Central memory CD4-positive, alpha-beta T cell (primary cell): ENCODE measurements at places on chromosomes 6 and 20.

DNA sequence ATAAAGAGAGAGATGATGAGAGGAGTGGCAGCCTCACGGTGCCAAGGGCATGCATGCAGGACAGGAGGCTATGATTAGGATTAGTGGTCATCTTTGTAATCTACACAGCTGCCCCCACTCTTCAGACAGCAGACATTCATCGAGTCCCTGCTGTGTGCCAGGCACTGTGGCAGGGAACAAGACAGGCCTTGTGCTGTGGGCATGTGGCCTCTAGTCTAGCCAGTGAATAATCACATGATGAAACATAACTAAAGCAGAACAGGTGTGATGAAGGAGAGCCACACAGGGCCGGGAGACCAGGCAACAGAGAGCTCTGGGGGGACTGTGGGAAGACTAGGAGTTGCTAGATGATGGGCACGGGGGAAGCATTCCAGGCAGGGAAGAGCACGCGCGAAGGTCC lies 22.2 kb downstream of the TOX2 start:
- no peak for DNase-seq

GRCh38 chr20:10539818-10540553 lies 104.9 kb downstream of the SLX4IP start:
- no peak for DNase-seq

GRCh38 chr6:14321992-14322772 lies 204.6 kb downstream of the CD83 start:
- DNase-seq: no peak

DNA sequence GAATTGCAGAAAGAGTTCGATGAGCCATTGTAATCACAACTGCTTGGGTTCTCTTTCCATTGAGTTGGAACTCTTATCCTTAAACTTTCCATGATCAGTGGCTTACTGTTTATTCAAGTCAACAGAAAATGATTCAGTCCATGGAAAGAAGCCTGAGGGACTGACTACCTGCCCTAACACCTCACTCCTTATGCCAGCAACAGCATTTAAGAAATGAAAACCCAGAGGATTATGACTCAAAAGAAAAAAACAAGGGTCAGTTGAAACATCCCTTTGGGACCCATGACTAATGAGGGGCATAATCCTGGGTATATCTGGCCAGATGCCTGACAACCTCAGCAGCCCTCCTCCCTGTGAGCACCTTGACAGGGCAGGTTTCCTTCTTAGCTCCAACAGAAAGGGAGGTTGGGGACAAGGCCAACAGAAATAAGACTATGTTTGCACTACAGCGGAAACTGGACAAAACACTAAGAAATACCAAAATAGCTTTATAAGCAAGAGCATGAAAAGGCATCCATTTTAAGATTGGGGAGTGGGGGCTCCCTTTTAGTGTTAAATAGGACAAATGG lies 106.7 kb downstream of the MAP3K5 start:
- DNase-seq: no peak

DNA sequence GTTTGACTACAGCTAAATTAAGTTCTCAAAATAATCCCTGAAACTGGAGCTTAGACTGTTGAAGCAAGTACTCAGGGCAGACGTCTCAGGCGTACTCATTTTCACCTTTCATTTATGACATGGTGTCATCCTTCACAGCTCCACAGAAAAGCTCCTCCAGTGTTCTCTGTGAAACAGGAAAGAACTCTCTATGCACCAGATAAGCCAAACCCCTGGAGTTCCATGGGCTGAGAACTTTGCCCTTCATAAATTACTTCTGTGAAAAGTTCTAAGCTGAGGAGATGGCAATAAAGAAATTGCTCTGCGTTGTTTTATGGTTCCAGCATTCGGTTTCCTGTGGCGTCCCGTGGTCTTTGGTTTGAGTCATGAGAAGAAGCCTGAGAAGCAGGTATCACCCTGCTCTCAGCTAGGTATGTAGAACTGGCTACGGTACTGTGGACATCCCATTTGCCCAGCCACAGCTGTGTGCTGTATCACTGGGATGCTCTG lies 20.2 kb upstream of the RREB1 start:
- DNase-seq: peak; percentile 25

DNA sequence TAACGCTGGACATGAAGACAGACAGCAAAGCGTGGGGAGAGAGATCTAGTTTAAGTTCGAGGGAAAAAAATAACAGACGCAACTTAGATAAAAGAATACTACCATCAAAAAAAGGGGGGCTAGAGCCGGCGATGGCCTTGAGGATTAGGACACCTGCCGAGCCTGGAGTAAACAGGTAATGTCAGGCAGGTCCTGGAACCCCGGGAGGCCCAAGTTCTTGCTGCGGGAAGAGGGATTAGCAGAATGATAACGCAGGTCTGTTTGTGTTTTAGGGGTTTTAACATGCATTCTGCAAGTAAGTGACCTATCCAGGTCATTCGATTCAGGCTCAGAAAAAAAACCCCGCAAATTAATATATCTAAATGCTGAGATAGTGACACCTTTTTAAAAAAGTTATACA lies 754 bp upstream of the TMEM170B start:
- DNase-seq: no peak

DNA sequence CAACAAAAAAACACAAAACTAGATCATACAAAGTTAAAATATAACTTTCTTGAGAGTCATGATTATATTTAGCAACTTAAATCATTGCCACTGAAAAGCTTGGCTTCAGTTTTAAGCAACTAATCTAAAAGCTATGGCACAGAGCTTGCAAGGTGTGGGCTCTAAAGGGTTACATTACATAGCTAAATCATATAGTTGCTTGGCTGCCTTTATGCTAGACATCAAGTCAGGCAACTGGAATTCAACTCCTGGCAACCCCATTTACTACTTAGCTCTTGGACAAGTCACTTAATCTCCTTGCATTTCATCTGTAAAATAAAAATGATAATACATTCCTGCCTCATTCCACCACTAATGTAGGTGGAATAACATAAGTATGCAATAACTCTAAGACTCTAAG lies 40.9 kb upstream of the GCM1 start:
- no peak for DNase-seq

DNA sequence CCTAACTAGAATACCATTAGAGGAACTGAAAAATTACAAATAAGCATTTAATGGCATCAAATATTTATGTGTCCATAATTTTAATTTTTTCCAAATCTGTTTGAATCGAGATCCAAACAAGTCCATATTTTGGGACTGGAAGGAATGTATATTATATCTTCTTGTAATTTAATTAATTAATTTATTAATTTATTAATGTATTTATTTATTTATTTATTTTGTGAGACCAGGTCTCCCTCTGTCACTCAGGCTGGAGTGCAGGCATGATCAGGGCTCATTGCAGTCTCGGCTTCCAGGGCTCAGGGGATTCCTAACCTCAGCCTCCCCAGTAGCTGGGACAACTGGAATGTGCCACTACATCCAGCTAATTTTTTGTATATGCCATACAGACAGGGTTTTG lies 453.6 kb downstream of the PRKN start:
- DNase-seq: no peak

DNA sequence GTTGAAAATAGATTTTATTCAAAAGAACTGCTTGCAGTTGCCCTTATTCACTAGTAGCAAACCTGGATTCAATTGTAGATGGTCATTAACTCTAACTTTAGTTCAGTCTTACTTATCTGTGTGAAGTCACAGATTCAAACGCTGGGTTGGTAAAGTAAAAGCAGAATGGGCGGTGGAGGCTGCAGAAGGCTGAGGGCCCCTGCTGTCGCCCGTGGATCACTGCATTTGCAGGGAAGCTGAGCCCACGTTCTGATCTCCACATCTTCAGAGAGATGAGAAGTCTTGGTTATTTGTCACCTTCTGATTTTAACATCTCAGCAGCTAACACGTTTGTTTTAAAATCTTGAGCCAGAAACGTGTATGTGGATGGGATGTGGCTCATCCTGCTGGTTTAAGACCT lies 75.1 kb downstream of the SNX9 start:
- DNase-seq: no peak

DNA sequence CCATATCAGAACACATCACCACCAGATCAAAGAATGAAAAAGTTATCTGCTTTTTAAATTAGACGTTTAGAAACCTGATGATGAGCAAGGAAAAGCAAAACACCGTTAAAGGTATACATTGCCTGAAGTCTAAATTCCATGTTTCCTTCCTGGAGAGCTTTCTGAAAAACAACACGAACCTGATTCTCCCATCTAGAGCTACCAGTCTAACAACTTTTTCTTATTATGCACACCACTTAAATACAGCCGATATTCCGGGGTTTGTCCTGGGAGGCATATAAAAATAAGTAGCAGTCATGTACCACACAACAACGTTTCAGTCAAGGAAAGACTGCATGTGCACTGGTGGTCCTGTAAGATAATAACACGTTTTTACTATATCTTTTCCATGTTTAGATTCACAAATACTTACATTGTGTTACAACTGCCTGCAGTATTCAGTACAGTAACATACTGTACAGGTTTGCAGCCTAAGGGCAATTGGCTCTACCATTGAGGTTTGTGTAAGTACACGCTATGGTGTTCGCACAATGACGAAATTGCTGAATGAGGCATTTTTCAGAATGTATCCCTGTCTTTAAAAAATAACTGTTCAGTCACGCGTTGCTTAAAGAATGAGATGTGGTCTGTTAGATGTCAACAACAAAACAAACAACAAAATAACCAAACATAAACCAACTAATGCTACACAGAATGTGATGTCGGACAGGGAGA lies 19.1 kb upstream of the LYRM2 start:
- no peak for DNase-seq

GRCh38 chr20:22404419-22405170 lies 179.8 kb downstream of the FOXA2 start:
- DNase-seq: no peak

DNA sequence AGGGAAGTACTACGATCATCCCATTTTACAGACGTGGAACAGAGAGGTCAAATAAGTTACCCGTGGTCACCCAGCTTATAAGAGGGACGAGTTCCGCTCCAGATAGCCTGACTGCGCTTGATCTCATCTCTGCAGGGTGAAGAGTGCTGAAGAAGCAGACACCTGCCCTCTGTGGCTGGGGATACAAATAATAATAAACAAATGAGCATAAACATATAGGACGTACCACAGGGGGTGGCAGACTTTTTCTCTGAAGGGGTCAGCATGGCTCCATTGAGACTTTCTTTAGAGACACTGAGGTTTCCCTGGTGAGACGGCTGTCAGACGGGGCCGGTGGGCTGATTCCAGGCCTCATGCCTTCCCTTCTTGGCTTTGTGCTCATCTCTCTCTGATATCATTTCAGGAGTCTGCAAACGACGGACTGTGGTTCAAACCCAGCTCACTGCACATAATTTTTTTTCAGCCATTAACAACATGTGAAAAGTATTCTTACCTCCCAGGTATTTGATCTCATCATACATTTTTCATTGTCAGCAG lies 47.1 kb downstream of the IRF4 start:
- DNase-seq: no peak

DNA sequence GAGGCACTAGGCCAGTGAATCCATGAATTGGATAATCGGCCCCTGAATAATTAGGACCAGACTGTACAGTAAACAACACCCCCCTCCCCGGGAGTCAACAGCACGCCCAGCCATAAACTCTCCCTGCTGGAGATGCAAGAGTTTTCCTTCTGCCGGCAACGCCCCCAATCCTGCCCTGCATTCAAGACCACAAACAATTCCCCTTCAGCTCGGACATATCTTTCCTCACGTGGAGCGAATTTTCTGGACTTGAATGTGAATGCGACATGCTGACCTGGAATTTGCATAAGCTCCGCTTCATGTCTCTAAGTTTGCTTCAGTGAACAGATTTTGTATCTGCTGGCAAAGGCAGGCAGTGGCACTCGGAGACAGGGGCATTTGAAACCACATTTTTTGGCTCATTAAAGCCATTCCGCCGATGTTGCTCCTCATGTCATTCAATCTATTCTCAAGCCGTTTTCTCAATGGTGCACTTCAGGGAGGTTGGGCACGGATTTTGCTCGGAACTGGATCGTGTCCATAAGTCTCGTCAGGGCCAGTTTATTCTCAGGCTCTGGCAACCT lies 38.0 kb upstream of the GMPR start:
- no peak for DNase-seq

GRCh38 chr6:168962886-168963285 lies 290.8 kb downstream of the THBS2 start:
- no peak for DNase-seq

DNA sequence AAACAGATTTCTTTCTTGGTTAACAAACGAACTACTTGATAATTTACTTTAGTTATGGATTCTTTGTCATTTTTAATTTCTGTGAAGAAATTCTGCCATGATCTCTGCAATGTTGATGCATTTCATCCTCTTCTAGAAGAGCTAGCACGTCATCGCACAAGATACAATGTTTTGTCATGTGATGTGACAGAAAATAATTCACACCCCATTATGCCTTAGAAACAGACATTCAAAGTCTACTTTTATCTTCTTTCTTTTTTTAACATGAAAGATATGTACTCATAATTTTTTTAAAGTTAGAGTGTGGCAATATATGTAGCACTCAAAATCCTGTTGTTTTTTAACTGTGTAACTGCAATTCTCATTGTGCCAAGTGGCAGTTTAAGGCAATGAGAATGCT lies 39.6 kb upstream of the NELFCD start:
- no peak for DNase-seq

DNA sequence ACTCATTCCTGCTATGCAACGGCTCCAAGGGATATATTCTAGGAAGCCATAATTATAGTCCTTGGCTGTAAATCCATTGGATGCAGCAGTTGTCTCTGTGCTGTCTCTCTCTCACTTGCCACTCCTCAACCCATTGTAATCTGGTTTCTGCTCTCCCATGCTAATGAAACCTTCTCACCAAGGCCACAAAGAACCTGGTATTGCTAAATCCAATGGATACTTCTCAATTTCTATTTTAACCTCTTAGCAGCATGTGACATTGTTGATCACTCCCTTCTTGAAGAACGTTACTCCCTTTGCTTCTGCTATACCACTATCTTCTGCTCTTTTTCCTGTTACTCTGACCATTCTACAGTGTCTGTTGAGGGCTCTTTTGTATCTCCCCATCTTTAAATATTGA lies 39.8 kb upstream of the GCLC start:
- no peak for DNase-seq

- no peak for DNase-seq
These were observed 359.5 kb upstream of the FLRT3 start for GRCh38 chr20:14696937-14697336.

GRCh38 chr6:30211899-30212298 lies 1.3 kb downstream of the TRIM26 start:
- DNase-seq: no peak

DNA sequence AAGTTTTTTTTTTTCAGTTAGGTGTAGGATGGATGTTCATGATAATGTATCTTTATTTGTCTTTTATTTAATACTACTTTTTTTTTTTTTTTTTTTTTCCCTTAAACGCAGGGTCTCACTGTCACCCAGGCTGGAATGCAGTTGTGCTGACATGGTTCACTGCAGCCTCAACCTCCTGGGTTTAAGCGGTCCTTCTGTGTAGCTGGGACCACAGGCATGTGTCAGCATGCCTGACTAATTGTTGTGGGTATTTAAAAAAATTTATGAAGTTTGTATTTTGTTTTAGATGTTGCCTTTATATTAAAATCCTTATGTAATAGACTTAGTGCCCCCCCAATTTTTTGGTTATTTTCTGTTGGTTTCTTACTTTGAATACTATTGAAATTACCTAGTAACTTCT lies 42.6 kb downstream of the NCOA3 start:
- no peak for DNase-seq
